Osteocyte (in vitro differentiated cells): ENCODE measurements at places on chromosomes 11 and 22. TPM values are rescaled to one million over a fixed set of nuclear protein-coding genes. Genes with fewer than 3 reads are reported as not detected.

Gene INPP5J
- total RNA-seq = 3.0 and 3.5 TPM in 2 replicates

Gene POTEH
- not detected in 2 replicates for total RNA-seq

DNA sequence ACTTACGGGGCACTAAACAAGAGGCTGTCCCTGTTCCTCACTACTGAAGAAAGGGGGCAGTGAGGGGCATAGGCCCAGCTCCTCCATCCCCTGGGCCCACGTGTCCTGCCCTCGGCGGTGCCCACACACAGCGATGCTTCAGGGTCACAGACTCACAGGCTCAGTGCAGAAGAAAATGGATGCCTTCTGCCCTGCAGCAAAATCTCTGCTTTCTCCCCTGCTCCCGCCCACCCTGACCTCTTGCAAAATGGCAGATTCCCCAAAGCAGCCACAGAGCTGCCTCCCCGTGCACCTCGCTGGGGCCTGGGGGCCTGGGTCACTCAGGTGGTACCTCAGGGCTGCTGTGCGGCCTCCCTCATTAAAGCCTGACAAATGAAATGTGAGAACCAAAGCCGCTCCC, 204.0 kb downstream of the DSCAML1 start:
- no peaks in the 10 kb centered on the region for H3K4me1 ChIP-seq
- H3K27ac ChIP-seq = no peak overlapping the region
- H3K36me3 ChIP-seq = no peaks in the 10 kb centered on the region

GRCh38 chr11:17951685-17952388, 61.0 kb downstream of the SERGEF start:
- H3K27ac ChIP-seq = no peak overlapping the region
- H3K27me3 ChIP-seq = no peaks in the 10 kb centered on the region
- peaks cover 23% of the 10 kb centered on the region for H3K36me3 ChIP-seq

- no peak overlapping the region for H3K4me3 ChIP-seq
- DNase-seq = no peak
- peaks cover 26% of the 10 kb centered on the region for H3K27me3 ChIP-seq
- H3K4me1 ChIP-seq = peaks cover 17% of the 10 kb centered on the region
- H3K27ac ChIP-seq = no peak overlapping the region
These were observed 190.8 kb downstream of the DSCAML1 start for GRCh38 chr11:117606211-117606610.

DNA sequence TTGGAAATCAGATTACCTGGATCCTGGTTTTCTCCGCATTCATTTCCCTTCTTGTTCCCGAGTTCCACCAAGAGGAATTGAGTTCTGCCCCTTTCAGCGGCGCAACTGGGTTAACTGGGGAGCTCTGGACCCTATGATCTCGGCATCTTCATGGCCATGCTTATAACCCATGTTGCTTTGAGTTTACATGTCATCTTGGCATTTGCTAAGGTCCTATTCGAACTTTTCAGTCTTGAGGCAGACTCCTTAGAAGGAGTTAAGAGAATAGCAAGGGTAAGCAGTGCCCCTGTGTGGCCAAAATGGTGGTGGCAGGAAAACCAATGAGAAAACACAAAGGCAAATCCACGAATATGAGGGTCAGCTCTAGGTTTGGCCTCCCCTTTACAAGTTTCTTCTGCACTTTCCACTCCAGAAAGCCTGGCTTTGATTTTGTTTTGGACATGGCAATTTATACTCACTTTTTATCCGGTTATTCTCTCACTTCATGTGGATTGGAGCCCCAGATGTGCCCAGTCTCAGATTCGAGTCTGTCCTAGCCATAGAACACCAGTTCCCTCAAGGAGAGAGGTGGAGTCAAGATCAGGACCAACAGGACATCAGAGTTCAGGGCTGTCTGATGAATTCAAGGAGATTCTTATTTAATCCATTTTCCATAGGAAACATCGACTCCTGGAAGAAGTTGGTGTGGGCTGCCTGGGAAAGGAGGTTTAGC, 55.3 kb upstream of the FBXO3 start:
- H3K4me3 ChIP-seq = peak overlapping the region; percentile 76
- peaks cover 53% of the 10 kb centered on the region for H3K27me3 ChIP-seq
- peaks cover 2% of the 10 kb centered on the region for H3K4me1 ChIP-seq
- H3K36me3 ChIP-seq = no peaks in the 10 kb centered on the region

- H3K4me3 ChIP-seq = no peak overlapping the region
- no peak for DNase-seq
- no peaks in the 10 kb centered on the region for H3K36me3 ChIP-seq
- H3K27me3 ChIP-seq = peaks cover 13% of the 10 kb centered on the region
These were observed 1513.0 kb downstream of the TBC1D22A start for GRCh38 chr22:48275412-48275811.

- no peaks in the 10 kb centered on the region for H3K27me3 ChIP-seq
- H3K4me3 ChIP-seq = no peak overlapping the region
- peaks cover 9% of the 10 kb centered on the region for H3K4me1 ChIP-seq
- peaks cover 11% of the 10 kb centered on the region for H3K36me3 ChIP-seq
These were observed 10.7 kb upstream of the SMIM38 start for GRCh38 chr11:69145050-69145380.
